ENCODE measurements at places on chromosomes 5 and 9.

DNA sequence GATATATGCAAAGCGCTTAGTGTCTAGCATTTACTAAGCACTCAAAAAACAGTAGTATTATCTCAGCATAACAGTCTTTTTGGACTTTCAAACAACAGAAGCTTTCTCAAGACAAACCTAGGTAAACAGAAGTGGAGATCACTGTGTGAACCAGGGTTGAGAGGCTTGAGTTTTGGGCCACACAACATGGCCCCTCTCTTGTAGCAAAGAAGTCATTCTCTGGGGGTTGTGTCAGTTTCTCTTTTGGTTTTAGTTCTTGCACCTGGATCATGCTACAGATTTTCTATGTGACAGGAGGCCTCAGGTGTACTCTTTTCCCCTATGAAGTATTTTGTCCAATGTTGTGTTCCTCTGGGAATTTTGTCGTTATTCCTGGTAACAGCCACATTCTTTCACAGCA lies 30.0 kb downstream of the INSYN2B start:
- no peak for DNase-seq

DNA sequence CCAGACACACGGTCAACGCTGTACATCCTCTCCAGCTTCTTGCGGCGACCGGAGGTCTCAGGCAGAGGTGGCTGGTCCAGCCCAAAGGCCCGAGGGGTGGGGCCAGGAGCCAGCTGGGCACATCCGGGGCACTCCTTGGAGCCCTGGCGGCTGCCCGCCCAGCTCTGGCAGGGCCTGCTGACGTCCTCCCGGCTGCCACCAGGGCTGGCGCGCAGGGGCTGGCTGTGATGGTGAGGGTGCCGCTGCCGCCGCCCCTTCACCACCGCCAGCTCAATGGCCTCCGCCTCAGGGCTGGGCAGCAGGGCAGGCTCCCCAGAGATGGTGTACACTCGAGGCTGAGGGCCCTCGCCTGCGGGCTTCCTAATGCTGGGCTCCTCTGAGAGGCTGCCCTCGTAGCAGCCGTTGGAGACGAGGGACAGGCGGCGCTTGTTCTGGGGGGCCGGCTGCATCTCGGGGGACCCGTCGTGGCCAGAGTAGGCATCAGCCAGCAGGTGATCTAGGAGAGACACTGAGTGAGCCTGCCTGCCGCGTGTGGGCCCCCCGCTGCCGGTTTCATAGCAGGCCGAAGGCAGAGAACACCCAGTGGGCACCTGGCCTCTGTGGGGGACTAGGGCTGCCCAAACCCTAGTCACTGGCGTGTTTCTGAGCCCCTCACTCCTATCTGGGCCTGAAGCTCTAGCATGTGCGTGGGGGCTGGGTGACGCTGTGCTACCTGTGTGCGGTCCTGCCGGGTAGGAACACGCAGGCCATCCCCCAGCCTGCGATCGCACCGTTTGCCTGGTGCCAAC lies 1.5 kb downstream of the NSMF start:
- DNase-seq: no peak

DNA sequence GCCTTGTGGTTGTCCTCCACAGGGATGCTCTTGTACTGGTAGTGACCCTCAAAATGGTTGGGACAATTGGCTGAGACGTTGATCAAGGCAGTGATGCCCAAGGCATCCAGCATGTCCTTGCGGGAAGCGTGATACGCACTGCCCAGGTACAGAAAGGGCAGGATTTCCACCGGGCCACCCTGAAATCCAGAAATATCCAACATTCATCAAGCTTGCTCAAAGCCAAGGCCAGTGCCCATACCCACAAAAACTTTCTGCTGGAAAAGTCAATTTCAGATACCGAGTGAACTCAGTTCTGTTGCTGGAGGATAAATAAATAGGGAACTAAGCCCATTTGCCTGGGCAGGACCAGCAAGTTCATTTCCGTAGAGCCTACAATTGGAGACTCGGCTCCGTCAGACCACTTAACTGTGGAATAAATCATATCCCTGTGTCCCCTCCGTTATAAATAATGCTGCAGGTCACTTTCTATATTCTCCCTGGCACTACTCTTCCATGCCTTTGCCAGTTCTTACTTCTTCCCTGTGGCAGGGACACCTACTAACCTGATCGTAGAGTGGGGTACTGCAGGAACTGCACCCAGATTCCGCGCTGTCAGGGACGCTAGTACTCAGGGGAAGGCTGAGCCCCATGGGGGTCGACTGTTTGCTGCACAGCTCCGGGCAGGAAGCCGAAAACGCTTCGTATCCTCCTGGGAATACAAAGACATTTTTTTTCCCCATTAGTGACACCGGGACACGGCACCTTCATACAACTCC lies 1.2 kb downstream of the DUSP1 start:
- DNase-seq: no peak

DNA sequence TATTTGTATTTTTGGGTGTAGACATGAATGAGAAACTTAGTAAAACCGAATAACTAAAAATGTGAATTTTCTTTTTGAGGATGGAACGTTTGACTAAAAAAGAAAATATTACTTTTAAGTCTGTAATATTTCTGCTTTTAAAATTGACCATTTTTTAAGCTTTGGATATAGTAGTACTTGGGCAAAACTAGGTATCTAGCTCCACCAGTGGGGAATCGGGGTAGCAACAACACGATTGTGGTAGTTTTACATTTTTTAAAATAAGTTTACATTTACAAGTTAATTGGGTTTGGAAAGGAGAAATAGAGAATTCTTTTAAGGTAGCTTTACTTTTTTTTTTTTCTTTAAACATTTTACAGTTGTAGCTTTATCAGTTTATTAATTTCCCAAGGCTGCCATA lies 154.4 kb downstream of the MAN2A1 start:
- no peak for DNase-seq

DNA sequence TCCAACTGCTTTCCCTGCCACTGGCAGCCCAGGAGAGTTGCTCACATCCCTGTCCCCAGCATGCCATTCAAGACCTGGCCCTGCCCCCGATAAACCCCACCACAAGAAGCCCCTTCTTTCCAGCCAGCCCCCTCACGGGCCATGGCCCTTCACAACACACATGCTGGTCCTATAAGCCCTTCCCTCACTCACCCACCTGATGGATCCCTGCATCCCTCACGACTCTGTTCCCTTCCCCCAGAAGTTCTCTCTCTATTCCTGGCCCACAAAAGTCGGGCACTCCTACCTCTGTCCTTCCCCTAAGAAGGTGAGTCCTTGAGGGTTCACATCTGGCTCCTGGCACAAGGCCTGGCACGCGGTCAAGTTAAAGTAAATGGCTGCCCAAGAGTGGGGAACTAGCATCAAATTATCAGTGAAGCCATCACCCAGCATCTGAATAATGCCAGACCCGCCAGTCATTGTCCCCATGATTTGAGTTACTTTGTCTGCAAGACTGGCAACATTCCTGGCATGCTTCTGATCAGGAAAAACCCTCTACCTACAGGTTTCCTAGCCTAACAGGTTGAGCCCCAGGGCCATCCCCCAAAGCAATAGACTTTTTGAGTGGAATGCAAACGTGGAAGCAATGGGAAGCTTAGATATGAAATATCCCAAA lies 65.9 kb downstream of the CRB2 start:
- no peak for DNase-seq

All from muscle of arm (tissue), 14 donors.